ENCODE measurements at places on chromosomes 4 and X.
A peak's percentile ranks its signal among the peaks of the same experiment; 100 is the strongest.

- DNase-seq: no peak
Measured at GRCh38 chr4:147638942-147639341, 21.7 kb downstream of the TMEM184C start.

DNA sequence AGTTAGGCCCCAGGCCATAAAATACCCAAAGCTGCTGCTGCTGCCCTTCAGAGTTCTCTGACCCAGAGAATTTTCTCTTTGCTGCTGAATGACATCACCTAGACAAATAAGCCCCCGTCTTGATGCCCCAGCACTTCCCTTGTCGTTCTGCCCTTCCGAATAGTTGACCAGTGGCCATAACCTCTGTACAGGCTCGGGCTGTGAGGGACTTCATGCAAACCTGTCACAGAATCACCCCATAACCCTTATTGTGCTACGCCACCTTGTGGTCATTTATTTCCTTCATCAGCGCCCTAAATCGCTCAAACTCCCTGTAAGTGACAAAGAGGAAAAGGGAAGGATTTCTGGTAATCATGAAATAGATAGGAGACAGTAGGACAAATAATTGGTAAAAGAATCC, 18.8 kb downstream of the SPACA5 start:
- DNase-seq: peak; percentile 61

DNA sequence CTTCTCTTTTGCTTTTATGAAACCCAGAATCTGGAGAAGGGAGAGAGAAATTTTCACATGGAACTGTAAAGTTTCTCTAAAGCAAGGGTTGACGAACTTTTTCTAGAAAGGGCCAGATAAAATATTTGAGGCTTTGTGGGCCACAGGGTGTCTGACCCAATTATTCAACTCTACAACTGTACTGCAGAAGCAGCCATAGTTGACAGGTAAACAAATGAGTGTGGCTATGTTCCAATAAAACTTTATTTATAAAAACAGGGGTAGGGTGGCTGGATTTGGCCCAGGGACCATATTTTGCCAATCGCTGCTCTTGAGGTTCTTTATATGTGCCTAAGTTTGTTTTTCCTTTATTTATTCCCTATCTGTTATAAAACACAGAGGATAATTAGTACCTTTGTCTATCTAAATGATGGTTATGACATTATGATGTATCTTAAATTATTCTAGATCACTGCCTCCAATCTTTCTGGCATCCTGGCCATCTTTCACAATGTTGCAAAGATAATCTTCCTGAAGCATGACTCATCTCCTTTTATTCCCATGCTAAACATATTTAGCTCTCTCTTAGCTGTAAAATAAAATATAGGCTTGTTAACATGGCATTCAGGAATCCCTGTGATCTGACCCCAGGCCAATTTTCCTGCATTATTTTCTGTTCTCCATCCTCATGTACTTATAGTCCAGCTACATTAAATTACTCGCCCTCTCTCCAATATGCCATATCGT, 106.8 kb upstream of the CBLL2 start:
- DNase-seq: no peak

GRCh38 chr4:76306882-76307659, 538 bp downstream of the STBD1 start:
- DNase-seq: peak; percentile 87

GRCh38 chrX:119015407-119016237, 41.2 kb downstream of the LONRF3 start:
- DNase-seq: no peak

GRCh38 chr4:18882468-18882867, 860.9 kb upstream of the LCORL start:
- no peak for DNase-seq

DNA sequence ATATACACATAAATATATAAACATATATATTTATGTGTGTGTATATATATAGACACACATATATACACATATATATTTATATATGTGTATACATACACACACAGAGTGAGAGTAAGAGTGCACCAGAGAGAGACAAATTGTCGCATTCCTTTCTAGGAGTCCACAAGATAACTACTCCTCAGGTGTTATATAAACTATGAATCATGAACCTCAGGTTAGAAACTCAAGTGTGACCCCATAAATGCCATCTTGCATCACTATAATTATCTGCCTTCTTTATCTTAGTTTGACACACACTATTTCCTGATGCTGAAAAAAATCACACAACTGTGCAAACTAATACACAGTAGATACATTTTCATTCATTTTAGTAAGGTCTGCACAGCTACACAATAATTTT, 135.2 kb downstream of the PPARGC1A start:
- DNase-seq: no peak

DNA sequence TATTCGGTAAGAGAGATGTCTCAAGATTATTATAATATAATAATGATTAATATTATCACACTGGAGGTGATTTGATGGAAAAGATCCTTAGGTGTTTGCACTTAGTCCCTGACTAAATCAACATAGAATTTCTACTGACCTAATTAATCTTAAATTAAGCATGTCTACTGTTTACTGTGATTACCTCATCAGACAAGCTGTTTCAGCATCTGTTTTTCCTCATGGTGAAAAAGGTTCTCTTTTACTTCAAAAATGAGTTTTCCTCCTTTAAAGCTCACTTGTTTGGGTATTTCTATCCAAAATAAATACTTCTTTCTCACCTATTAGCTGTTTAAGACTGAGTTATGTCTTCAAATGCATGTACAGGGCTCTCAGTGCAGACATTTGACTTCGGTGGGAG, 407.8 kb downstream of the NKX6-1 start:
- no peak for DNase-seq

DNA sequence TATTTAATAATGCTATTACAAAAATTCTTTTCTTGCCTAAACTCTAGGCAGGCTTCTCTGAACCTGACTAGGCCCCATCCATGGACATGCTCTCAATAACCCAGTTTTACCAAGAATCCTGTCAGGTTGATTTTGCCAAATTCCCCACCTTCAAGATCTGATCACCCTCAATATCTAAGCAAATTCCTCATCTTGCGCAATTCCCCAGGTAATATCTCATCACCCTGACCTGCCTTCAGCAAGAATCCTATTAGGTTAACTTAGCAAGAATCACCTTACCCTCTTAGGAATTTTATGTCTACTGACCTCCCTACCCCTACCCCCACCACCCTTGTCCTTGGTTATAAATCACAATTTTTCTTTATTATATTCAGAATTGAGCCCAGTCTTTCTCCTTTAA, 579.1 kb downstream of the C4orf33 start:
- no peak for DNase-seq

- DNase-seq: no peak
Measured at GRCh38 chrX:1466971-1467561, 14.4 kb upstream of the ASMTL start.

- DNase-seq: no peak
Measured at GRCh38 chr4:30460818-30461217, 259.4 kb upstream of the PCDH7 start.

DNA sequence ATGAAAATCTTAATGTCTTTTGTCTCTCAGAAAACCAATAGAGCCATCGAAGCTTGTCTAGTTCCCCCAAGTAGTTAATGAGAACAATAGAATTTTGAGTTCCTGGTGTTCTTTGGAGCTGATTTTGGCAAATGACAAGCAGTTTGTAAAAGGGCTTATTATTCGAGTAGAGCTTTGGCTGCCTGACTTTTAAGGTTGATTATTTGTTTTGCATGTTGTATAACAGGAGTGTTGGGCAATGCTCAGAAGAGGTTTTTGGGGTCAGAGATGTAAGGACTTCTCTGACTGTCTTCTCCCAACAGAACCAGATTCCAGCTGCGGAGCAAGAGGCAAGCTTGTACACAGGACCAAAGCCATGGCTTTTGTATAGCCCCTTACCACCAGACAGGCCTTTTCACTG, 30.0 kb downstream of the ZCCHC12 start:
- DNase-seq: no peak

GRCh38 chrX:133658293-133658911, 243.1 kb upstream of the GPC4 start:
- DNase-seq: no peak

DNA sequence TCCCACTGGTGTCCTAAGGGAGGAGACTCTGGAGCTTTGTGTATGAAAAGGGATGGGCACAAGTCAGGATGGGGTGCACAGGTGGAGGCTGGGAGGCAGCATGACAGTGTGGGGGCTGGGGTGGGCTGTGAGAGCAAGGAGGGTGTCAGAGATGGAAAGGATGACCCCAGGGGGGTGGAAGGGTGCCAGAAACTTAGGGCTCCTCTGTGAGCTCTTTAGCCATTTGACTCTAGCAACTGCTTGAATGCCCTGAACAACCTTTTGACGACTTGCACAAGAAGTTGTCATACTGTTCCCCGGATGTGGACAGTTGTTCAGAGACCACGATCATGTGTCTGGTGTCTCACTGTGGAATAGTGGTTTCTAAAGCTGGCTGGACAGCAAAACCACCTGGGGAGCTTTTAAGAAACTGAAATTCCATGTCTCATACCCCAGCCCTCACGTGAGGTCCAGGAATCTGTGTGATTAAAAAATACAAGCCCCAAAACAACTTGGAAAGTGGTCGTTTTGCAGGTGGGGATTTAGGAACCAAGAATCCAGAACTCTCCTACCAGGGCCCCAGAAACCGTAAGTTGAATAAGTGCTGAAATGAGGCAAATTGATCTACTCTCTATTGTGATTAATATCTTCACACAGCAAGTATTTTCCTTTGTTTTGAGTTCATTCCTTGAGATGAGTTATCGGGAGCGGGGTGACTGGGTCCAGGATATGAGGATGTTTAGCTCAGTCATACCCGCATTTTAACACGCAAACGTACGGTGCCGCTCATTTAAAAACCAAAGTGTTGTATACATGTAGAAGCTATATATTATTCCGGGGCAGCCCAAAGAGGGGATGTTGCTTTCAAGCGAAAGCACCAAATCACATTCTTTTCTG, 3.4 kb downstream of the RHOH start:
- DNase-seq: no peak

DNA sequence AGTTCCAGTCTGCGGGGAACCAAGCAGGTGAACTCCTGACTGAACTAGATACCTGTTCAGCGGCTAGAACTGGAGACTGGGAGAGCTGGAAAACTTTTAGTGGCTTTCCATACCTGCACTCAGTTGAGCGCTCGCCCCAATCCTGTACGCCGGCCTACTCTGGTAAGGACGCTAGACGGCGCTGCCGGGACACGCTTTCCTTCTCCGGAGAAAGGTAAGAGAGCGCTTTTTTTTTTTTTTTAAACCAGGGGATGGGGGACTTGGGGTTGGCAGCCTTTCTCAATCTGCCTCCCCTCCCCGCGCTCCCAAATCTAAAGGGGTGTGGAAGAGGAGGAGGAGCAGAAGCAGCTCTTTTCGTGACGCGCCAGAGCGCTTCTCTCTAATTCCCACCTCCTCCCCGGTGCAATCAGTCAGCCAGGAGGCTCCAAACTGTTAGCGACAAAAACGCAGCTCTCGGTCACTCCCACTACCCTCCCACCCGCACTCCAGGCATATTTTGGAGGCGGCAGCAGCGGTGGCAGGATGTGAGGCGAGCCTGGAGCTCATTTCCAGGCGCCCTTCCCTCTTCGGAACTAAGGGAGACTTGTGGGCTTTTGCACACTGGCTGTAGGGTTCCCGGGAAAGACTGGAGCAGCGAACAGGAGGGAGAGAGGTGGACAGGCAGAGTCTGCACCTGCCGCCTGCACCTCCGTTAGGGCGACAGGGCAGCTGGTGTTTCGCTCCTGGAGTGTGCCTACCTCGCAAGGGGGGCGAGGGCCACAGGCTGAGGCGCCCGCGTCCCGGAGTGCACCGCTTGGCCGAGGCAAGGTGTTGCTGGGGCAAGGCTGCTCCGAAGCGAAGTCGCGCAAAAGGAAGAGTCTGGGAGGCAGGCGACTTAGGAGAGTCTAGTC, at the start of gene IL1RAPL2:
Gene IL1RAPL2, plus strand, starts transcription at position 409 of the 890 bp plus-strand sequence.
- peak; percentile 69 for DNase-seq

- no peak for DNase-seq
Measured at GRCh38 chrX:1059576-1060561, 152.6 kb downstream of the CRLF2 start.

DNA sequence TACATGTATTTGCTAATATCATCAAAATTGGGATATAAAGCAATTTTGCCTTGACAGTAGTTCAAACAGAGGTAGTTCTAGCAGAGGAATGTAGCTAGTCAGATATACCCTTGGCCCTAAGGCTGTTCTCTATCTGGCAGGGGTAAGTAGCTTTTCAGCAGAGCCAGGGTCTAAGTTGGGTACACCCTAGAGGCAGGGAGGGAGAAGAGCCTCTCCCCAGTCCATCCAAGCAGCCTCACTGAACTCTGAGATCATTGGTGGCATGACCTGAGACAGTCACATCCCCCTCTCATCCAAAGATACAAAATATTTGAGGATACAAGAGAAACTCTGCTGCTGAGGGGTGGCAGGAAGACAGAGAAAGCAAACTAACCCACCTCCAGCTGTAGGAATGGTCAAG, 343.7 kb downstream of the DHX15 start:
- DNase-seq: no peak

- DNase-seq: peak; percentile 36
Measured at GRCh38 chr4:5460106-5460801, 248.1 kb downstream of the EVC2 start.

DNA sequence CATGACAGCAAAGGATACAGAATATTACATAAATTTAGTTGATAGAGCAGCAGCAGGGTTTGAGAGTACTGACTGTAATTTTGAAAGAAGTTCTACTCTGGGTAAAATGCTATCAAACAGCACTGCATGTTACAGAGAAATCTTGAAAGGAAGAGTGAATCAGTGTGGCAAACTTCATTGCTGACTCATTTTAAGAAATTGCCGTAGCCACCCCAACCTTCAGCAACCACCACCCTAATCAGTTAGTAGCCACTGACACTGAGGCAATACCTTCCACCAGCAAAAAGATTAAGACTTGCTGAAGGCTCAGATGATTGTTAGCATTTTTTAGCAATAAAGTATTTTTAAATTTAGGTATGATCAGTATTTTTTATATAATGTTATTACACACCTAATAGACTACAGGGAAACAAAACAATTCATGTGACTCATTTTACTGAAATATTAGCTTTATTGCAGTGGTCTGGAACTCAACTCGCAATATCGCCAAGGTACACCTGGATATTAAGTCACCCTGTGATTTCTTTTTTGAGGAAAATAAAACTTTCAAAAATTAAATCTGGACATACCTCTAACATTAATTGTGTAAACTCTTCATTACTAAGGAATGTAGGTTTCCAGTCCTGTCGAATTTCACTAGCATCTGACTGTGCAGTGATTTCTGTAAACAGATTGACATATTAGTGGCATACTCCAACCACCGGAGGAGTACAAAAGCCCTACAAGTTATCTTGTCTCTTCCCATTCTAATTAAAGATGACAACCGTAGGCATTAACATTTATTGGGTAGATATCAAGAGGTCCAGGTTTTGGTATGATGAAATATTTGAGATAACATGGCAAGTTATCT, 71.1 kb downstream of the CLOCK start:
- DNase-seq: no peak

- no peak for DNase-seq
Measured at GRCh38 chr4:54959651-54960116, 165.7 kb downstream of the KDR start.

- no peak for DNase-seq
Measured at GRCh38 chrX:128436397-128437103, 384.3 kb upstream of the ACTRT1 start.

GRCh38 chrX:15399962-15400391, 15.8 kb upstream of the VEGFD start:
- no peak for DNase-seq

GRCh38 chr4:186704057-186704456, 19.6 kb downstream of the FAT1 start:
- DNase-seq: no peak

GRCh38 chr4:123849495-123849894, 452.9 kb downstream of the SPRY1 start:
- no peak for DNase-seq

GRCh38 chr4:180664766-180665368, 1578.3 kb upstream of the TENM3 start:
- DNase-seq: peak; percentile 75
